Activated CD4-positive, alpha-beta T cell treated with anti-CD3 and anti-CD28 coated beads for 4 hours (primary cell): ENCODE measurements at places on chromosomes 1 and 21.

DNA sequence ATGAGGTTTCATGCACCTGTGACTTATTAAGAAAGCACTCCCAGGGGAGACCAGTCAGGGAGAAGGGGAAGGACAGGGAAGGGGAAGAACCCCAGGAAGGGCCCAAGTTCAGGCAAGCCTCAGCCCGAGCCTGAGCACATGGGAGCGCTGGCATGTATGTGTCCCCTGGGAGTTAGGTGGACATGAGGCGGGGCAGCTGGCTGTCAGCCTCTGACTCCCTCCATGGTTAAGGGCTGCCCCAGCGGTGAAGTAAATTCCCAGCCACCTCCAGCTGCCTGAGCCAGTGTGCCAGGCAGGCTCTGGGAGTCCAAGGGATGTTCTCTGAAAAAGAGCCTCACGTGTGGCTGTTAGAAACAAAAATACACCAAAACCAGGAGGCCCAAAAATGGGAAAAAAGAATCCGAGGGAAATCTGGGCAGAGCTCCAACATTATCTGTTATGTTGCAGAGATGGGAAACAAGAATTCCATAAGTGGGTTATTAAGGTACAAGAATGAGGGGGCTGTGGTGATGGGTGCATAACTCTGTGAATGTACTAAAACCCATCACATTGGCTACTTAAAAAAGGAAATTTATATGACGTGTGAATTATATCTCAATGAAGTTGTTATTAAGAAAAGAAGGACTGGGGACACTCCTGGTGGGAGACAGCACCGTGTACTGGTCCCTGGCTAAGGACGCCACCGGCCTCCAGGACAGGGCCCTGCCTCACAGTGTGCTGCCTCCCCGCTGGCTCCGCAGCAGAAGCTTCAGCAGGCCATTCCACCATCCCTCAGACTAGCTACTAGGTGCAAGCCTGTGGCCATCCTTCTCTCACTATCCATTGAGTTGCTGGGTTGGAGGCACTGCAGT lies 18.7 kb downstream of the DMRTB1 start:
- no peak for DNase-seq

- DNase-seq = no peak
Measured at GRCh38 chr1:174152427-174152826, 6.9 kb upstream of the RABGAP1L start.

DNA sequence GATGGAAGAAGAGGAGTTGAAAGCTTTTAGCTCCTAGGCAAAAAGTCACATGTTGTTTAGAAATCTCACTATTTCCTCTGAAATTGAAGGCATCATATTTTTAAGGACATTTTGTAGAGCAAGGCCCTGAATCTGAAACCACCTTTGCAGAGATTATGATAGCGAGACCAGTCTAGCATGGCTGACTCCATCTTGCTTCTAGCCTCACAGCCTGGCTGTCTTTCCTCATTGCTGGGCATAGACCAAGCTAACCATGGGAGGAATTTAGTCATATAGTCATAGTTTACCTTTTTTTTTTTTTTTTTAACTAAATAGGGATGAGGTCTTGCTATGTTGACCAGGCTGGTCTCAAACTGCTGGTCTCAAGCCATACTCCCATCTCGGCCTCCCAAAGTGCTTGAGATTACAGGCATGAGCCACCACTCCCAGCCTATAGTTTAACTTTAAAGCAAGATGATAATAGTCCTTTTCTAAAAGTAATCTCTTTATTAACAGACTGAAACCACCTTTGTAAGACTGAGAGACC lies 42.2 kb upstream of the ZNF326 start:
- no peak for DNase-seq

- DNase-seq = no peak
Measured at GRCh38 chr1:231678011-231678432, 51.4 kb downstream of the DISC1 start.

DNA sequence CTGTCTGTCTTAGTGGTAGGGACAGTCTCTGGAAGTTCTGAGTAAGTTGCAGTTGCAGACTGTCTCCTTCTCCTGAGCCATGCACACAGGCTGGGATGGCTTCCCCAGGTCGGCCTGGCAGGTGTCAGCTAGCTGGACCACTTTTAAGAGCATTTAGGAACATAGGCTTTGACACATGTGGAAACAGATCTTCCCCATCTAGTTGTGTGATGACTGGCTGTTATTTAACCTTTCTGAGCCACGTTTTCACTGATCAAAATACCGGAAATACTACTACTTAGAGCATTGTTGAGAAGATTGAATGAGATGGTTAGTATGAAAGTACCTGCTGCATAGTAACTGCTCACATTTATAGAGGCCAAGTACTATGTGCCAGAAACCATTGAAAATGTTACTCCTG lies 6.2 kb upstream of the MAPKAPK2 start:
- no peak for DNase-seq

GRCh38 chr1:189658381-189658780 lies 819.3 kb downstream of the BRINP3 start:
- no peak for DNase-seq

DNA sequence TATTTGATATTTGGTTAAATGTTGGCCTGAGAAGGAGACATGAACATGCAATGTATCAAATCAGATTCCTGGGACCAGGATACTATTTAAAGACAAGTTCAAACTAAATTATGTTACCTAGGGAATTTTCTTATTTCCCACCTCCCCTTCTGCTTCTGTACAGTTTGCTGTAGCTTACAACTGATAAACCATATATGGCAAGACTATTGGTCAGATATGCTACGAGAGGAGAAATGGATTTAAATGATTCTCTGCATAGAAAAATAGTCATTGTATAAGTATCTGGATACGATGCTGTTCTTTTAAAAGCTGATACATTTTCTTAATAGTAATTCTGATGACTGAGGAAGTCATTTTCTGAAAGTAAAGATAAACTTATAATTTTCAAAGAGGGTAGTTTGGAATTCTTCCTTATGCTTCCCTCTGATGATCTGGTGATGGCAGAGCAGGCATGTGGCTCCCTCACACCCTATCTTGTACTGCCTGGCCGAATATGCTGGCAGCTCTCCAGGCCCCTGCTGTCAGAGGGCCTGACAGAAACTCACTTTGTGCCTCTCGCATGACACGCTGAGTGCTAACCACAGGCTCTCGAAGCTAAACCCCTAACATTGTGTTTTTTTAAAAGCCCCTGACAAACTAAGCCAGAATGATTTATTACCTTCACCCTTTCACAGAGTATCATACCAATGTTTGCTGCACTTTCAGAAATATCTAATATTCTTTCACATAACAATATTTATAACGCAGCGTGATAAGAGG lies 19.4 kb downstream of the RRP15 start:
- no peak for DNase-seq

DNA sequence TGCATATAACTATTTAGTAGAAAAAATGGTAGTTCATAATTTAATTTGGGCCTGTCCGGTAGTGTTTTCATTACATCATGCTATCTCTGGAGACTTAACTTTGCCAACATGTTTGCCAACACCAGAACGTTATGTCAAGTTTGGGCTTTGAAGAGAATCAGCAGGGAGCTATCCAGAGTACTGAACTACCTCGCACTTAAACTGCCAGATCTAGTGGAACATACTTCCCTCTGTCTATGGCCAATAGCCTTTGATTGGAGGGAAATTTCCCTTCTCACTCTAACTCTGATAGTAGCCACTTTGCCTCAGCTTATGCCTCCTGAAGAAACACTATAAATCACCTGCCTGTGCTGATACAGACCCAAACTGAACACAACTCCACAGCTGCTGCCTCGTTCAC lies 10.0 kb downstream of the LRRC53 start:
- DNase-seq = no peak
